ENCODE measurements at places on chromosomes 4 and X. TPM values are rescaled to one million over a fixed set of nuclear protein-coding genes. Genes with fewer than 3 reads are reported as not detected.

The FGG gene
- not detected for total RNA-seq

The ANAPC4 gene
- 28.2 TPM for total RNA-seq

The IBSP gene
- 15.6 TPM for total RNA-seq

The TGIF2LX gene
- total RNA-seq, result not detected

The HTR2C gene
- total RNA-seq, result not detected

The STBD1 gene
- total RNA-seq, result 3.6 TPM

The CT45A5 gene
- not detected for total RNA-seq

The GABRG1 gene
- total RNA-seq, result not detected

The IQCM gene
- total RNA-seq, result not detected

The ZNF185 gene
- 1.1 TPM for total RNA-seq

The MAGEA8 gene
- total RNA-seq, result not detected

The RAB39B gene
- 0.36 TPM for total RNA-seq

The ZNF81 gene
- 5.8 TPM for total RNA-seq
